ENCODE measurements at places on chromosomes 2 and 18.

DNA sequence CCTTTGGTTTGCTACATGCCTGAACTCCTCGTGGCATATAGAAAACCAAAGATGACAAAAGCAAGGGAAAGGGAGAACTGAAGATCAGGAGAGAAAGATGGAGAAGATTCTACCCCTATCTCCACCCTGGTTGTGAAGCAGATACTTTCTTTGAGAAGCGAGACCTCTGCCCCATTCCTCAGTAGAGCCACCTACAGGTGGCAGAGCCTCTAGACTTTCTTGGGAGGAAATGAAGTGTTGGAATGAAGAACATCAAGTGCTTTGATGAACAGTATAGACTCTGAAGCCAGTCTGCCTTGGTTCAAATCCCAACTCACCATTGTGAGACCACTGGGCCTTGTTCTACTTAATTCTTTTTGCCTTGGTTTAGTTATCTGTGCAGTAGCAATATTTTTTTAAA, 348.8 kb upstream of the ETAA1 start:
- no peak for DNase-seq

DNA sequence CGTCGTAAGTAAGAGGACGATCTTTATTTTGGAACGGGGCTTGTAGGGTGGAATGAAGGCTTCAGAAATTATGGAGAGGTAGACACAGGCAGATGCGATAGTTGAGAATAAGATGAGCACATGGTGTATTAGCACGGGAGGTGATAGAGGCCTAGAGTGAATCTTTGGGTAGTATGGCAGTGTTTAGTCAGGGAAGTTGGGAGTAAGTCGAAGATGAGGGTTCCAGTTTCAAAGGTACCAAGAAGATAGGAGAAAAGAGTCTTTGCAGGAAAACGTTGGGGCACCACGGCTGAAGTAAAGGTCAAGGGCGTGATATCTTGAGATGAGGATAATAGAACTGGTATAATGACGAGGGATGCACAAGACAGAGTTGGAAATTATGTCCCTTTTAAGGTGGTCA, 654 bp downstream of the PIK3C3 start:
- DNase-seq, result no peak

DNA sequence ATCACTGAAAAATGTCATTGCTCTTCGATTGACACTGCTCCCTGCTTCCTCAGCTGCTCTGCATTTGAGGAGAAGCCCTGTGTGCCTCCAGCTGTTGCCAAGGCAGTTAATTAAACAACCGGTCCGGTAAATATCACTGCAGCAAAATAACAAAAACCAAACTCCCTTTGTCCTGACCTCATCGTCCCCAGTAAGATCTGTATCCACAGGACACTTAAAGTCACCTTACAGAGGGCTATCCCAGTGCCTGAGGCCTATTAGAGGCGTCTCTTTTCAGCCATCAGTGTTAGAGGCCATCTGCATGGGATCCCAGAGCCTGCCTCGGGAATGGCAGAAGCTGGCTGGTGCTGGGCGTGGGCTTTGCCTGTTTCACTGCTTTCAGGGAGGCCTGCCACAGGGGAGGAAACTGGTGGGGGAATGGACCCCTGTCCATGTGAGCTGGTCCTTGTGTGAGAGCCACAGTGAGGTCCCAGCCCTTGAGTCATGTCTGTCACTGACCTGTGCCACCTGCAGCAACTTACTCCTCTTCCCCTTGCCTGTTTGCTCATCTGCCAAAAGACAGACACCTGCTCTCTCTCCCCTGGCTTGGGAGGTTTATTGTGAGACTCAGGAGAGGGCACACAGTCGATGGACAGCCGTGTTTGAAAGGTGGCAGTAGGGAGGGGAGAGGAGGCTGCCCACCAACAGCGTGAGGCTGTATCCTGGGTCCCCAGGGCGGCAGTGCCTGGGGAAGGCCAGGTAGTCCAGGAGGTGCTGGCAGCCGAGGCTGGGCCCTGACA, 117.7 kb upstream of the MCFD2 start:
- no peak for DNase-seq

DNA sequence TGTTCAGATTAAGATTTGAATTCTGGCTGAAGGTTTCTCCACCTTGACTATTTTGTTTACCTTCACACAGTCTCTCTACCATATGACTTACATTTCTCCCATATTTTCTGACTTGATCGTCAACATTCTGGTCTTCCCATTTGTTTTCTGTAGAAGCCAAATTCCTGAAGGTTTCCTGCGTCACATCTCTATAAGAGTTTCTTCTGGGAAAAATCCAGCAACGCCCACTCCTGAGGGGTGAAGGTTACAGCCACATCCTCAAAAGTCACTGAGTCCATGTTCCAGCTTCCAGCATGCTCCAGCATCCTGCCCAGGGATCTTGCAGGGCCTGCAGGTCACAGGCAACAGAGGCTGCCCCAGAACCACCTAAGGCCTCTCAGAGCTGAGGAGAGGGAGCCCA, 47.5 kb downstream of the NBEAL1 start:
- no peak for DNase-seq

DNA sequence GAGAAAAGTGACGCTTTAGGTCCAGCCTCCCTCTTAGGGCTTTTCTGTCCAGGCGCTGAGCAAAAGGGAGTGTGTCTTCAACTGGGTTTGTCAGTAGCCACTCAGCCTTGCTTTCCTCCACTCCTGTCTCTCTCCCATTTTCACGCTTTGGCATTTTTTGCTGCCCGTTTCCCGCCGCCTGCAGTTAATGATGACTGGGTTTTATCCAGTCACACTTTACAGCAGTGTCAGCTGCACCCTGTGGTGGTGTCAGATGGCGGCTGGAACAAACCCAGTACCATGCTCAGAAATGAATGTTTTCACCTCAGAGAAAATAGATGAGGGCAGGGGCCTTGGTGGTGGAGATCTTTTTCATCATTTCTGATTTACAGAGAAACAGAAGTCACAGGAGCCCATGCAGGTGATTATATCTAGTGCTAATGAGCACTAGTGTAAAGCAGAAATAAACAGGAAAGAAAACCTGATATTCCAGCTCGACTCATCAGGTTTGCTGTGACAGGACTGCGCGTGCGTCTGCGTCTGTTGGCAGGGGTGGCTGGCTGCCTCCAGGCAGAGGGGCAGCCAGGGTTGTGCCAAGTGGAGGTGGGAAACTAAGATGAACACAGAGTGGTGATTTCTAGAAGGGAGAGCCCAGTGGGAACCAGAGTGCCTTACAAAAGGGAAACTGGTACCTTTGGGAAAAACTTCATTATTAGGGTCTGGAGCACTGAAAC, 139.9 kb downstream of the TANC1 start:
- DNase-seq, result no peak

GRCh38 chr2:100422320-100423055, 5.0 kb upstream of the CHST10 start:
- peak; percentile 60 for DNase-seq

DNA sequence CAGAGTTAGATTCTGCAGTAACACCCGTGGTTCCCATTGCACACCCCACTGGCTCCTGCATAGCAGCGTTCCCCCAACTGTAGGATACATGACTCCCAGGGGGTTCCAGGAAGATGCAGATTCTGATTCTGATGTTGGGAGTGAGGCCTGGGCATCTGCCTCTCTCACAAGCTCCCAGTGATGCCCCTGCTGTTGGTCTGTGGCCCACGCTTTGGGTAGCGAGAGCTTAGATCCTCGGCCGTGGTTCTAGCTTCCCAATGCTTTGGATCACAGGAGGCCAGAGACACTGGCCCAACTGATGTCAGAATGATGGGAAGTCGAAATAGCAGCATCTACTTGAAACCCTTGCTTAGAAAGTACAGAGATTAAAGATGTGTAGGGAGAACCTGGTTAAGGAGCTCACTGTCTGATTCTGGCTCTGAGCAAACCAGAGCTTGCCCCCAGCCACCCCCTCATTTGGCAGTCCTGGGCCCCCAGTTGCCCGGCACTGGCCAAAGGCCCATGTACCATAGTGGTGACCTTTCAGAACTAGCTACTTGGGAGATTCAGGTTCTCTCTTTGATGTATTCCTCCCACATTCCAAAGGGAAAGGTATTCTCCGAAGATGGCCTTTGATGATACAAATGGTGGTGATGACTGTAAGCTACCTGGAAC, 197.5 kb downstream of the FAM210A start:
- no peak for DNase-seq

DNA sequence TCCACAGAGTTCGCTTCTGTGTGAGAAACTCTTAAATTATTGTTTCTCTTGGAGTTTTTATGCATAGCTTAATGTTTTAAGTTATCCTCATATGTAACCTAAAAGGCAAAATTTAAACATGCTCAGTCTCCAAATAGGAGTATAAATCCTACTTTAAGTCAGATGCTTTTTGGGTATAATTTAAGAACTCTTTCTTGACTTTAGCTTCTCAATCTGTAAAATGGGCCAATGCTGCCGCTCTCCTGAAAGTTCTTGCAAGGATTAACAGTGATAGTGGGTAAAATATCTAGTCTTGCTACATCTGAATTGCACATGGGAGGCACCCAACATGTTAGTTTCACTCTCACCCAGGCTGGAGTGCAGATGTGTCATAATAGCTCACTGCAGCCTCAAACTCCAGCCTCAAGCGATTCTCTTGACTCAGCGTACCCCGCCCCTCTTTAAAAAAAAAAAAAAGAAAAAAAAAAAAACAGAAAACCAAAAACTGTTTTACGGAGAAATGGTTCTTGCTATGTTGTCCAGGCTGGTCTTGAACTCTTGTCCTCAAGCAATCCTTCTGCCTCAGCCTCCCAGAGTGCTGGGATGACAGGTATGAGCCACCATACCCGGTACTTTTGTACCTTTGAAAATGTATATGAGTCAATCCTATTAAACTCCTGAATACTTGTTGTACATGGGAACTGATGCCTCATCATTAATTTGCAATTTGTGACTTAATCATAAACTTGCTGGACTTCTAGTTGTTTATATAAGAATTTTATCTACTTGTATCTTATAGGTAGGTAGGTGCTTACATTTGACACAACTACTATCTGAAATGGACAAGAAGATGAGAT, 1.8 kb downstream of the FBXO48 start:
- DNase-seq, result no peak

DNA sequence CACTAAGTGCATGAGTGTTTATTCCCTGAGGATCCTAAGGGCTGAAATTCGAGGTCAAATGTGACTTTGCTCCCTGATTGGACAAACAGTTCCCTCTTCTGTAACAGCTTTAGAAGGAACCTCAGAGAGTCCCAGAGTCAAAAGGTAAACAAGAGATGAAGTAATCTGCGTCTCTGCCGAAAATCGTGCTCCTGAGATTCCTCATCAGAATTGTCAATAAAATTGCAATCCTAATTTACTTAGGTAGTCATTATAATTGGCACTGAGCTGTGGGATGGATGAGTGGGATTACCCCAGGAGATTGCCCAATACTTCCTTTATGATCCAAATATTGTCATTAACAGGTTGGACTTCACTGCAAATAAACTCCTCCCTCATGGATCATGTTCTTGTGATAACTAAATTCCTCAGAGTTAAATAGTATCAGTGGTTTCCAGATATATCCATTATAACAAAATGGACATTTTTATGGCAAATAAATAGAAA, 907 bp upstream of the SUCLG1 start:
- DNase-seq, result no peak

GRCh38 chr2:40213071-40213470, 238.8 kb downstream of the SLC8A1 start:
- DNase-seq, result no peak

- no peak for DNase-seq
Measured at GRCh38 chr2:20609349-20609994, 41.4 kb downstream of the HS1BP3 start.

GRCh38 chr2:12915787-12916186, 199.1 kb downstream of the TRIB2 start:
- no peak for DNase-seq

DNA sequence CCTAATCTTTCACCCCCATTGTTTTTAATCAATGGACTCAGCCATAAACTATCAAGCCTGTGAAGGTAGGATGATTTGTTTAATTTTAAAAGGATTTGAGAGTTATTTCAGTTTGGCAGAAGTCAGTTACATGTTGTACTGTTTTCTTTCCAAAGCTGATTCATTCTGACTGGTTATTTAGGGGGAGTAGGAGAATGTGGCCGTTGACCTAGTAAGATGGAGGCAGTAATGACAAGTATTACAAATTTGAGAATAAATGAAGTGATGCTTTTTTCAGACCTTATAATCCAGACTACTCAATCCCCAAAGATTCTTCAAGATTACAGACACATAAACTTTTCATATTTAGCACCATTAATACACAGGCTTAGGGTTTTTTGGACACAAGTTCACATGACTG, 4.3 kb downstream of the EPHA4 start:
- no peak for DNase-seq

DNA sequence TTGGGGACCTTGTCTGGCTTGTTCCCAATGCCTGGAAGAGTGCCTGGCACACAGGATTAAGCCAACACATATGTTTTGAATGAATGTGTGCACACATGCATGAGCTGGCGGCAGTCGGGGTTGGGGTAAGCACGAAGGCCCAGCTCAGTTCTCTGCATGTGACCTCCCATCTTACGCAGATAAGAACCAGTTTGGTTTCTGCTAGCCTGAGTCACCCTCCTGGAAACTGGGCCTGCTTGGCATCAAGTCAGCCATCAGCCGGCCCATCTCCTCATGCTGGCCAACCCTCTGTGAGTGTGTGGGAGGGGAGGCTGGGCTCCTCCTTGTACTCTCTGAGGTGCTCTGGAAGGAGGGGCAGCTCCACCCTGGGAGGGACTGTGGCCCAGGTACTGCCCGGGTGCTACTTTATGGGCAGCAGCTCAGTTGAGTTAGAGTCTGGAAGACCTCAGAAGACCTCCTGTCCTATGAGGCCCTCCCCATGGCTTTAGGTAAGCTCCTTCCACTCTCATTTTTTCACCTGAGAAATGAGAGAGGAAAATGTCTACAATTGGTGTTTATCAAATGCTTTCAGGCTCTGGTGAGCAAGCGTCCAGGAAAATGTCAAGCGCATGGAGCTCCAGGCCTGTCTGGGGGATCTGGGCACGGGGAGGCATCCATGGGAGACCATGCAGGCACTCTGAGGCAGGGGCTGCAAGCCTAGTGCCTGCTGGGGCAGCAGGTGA, 9.7 kb upstream of the IL1RN start:
- no peak for DNase-seq

DNA sequence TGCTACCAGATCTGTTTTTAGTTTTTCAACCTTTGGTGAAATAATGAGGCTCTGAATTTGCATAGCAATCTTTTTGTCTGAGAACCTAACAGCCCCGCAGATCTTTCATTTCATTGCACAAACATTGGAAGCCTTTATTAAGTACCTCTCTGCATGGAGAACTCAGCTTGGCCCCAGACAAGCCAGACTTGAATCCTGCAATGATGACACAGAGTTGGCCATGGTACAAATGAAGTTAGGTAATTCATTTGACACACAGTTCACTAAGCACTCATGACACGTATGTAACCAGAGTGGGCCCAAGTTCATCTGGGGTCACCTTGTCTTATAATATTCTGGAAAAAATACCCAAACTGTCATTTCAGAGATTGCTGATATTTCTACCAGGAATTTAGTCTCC, 439.1 kb upstream of the ID2 start:
- no peak for DNase-seq

DNA sequence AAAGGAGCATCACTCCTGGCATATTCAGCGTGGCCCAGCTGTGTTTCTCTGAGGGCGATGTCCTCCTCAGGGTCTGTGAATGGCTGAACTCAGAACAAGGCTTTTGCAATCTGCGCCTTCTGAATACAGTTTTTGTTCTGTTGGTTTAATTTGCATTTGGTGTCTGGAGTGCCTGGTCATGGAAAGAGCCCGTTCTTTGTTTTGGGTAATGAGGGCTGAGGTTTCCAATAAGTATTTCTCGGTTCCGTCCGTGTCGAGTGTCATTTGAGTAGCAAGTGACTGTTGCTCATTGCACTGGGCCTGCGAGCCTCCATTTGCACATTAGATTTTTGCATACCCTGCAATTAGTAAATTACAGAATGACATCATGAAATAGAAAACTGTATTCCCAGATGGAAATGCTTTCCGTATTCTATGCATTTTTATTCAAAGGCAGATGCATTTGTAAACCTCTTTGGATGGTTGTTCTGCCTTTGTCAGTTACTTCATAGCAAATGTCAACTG, 57.3 kb downstream of the NEDD4L start:
- no peak for DNase-seq
